ENCODE measurements at places on chromosomes 7 and 10. TPM values are rescaled to one million over a fixed set of nuclear protein-coding genes. Genes with fewer than 3 reads are reported as not detected.

EBLN1 gene
- total RNA-seq, result not detected

TECPR1 gene
- total RNA-seq, result 29.8 TPM

ASB15 gene
- not detected for total RNA-seq

OR2A42 gene
- not detected for total RNA-seq

NOM1 gene
- 28.3 TPM for total RNA-seq

ANKRD7 gene
- 0.29 TPM for total RNA-seq

DNA sequence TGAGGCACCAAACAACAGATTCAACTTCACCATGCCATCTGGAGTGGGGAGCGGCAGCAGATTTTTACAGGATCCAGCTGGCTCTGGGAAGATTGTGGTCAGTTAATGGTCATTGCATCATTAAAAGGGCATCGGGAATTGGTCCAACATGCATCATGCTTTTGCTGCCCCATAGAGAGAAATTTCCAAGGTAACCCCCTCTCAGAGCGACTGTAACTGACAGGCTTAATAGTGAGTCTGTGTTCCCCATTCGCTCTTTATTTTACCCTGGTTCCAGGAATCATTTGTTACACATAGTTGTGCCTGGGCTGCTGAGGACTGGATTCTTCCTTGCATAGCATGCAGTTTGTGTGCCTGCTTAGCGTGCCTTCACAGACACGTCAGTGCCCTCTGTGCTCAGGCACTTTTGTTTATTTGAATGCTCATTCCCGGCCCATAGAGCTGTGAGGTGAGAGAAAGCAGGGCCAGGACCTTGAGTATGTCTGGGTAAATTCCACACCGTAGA lies 49.9 kb downstream of the CDHR3 start:
- no peak for DNase-seq
- H3K36me3 ChIP-seq, result no peaks in the 10 kb centered on the region
- peaks cover 43% of the 10 kb centered on the region for H3K4me1 ChIP-seq
- H3K27ac ChIP-seq, result no peak overlapping the region

DNA sequence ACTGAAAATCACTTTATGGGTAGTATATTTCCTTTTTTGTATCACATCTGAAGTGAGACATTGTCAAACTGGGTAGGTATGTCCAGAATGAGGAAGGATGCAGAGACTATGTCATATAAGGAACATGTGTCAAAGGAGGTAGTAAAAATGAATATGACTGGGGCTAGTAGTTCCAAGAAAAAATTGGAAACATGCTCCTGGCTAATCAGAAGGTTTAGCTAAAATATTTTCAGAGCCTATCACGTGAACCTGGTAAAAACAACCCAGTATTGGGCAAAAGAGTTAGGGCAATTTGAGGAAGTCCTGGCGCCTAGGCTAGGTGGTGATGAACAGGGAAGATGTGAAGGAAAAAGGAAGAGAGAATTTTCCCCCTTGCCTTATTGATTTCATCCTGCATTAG lies 26.4 kb downstream of the ENTPD1 start:
- DNase-seq, result no peak
- no peaks in the 10 kb centered on the region for H3K4me1 ChIP-seq
- H3K36me3 ChIP-seq, result peaks cover 1% of the 10 kb centered on the region
- H3K27ac ChIP-seq, result no peak overlapping the region

GRCh38 chr10:60731134-60731885 lies 47.0 kb upstream of the CDK1 start:
- H3K27me3 ChIP-seq, result peaks cover 4% of the 10 kb centered on the region
- H3K27ac ChIP-seq, result peak overlapping the region; percentile 75
- DNase-seq, result peak; percentile 41

DNA sequence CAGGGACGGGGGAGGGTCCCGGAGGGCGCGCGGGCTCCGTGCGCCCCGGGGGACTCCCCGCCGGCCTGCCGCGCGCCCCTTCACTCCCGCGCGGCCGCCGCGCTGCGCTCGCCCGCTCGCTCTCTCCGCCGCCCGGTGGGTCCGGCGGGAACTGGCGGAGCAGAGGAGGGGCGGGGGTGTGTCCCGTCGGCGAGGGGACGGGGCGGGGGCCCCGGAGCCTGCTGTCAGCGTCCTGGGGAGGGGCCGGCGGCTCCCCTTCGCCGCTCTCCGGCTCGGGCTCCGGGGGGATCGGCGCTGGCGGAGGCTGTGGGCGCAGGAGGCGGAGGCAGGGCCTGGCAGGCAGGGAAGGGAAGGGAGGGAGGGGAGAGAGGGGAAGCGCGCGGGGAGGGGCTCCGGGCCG lies at the start of gene SH3PXD2A:
Gene SH3PXD2A (minus strand): TSS at position 153 of the 400 bp plus-strand sequence. CDS start 310 bp downstream, outside the sequence.
- peak; percentile 22 for DNase-seq
- H3K4me3 ChIP-seq, result peak within 1 kb of the TSS; percentile 69
- H3K27ac ChIP-seq, result no peak within 1 kb of the TSS
- H3K4me1 ChIP-seq, result peaks cover 3% of the 10 kb centered on the region

- no peaks in the 10 kb centered on the region for H3K27me3 ChIP-seq
- no peak overlapping the region for H3K4me3 ChIP-seq
- no peaks in the 10 kb centered on the region for H3K4me1 ChIP-seq
- no peaks in the 10 kb centered on the region for H3K36me3 ChIP-seq
- DNase-seq, result no peak
These were observed 6.5 kb downstream of the SCART1 start for GRCh38 chr10:133460208-133460769.

GRCh38 chr10:104072786-104073185 lies 12.9 kb downstream of the COL17A1 start:
- no peaks in the 10 kb centered on the region for H3K27me3 ChIP-seq
- no peaks in the 10 kb centered on the region for H3K4me1 ChIP-seq
- no peaks in the 10 kb centered on the region for H3K36me3 ChIP-seq
- H3K27ac ChIP-seq, result no peak overlapping the region
- H3K4me3 ChIP-seq, result no peak overlapping the region
- no peak for DNase-seq

DNA sequence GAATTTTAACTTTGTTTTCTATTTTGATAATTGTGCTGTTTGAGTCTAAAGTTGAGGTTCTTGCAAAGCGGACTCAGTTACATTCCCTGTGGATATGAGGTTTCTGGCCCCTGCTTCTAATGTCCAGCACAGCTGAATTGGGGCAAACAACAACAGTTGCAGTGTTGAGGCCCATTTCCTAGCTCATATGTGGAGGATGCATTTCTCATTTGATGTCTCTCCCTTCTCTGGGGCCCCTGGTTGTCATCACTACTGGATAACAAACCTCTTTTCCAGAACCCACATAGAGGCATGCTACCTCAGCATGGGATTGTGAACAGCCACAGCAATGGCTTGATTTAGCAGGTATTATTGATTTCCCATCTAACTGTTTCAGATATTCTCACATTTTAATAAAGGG lies 208.2 kb upstream of the VSTM2A start:
- no peaks in the 10 kb centered on the region for H3K27me3 ChIP-seq
- no peaks in the 10 kb centered on the region for H3K36me3 ChIP-seq
- no peak overlapping the region for H3K27ac ChIP-seq
- no peaks in the 10 kb centered on the region for H3K4me1 ChIP-seq
- H3K4me3 ChIP-seq, result no peak overlapping the region

GRCh38 chr7:152145853-152146466 lies 120.5 kb downstream of the GALNT11 start:
- no peak overlapping the region for H3K4me3 ChIP-seq
- H3K27ac ChIP-seq, result peak overlapping the region; percentile 87
- DNase-seq, result peak; percentile 62
- H3K27me3 ChIP-seq, result no peaks in the 10 kb centered on the region
- peaks cover 40% of the 10 kb centered on the region for H3K4me1 ChIP-seq

- no peaks in the 10 kb centered on the region for H3K36me3 ChIP-seq
- no peaks in the 10 kb centered on the region for H3K27me3 ChIP-seq
- DNase-seq, result peak; percentile 41
- H3K4me1 ChIP-seq, result peaks cover 75% of the 10 kb centered on the region
- H3K27ac ChIP-seq, result peak overlapping the region; percentile 93
- H3K4me3 ChIP-seq, result peak overlapping the region; percentile 75
These were observed 11.9 kb upstream of the XPNPEP1 start for GRCh38 chr10:109934958-109935793.

DNA sequence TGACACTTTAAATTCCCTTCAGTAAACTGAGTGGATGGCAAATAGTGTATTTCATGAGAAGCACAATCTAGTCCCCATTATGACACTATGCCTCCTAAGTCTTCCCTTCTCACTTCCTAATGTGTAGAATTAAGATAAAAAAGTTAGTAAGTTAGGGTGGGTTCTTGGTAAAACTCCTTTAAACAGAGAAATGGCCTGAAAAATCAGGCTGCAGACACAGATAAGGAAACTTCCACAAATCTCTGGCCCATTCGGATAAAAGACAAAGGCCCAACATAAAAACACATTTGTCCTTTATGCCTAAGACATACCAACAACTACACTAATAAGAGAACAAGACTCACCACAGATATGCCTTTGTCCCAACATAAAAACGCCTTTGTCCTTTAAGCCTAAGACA lies 21.5 kb downstream of the AKR1C8 start:
- H3K27ac ChIP-seq, result no peak overlapping the region
- H3K27me3 ChIP-seq, result no peaks in the 10 kb centered on the region
- H3K36me3 ChIP-seq, result peaks cover 12% of the 10 kb centered on the region
- no peak overlapping the region for H3K4me3 ChIP-seq
- no peaks in the 10 kb centered on the region for H3K4me1 ChIP-seq

Measured in activated naive CD4-positive, alpha-beta T cell treated with anti-CD3 and anti-CD28 coated beads for 36 hours (primary cell).